ENCODE measurements at places on chromosomes 4 and X. TPM values are rescaled to one million over a fixed set of nuclear protein-coding genes. Genes with fewer than 3 reads are reported as not detected.

- no peak for DNase-seq
Measured at GRCh38 chr4:54651050-54651449, 6.7 kb upstream of the KIT start.

The GAGE12F gene
- total RNA-seq = not detected

The SHROOM4 gene
- 39.5 TPM for total RNA-seq

The NAT8L gene
- 0.07 TPM for total RNA-seq

Data from pulmonary artery endothelial cell (primary cell).